ENCODE measurements at places on chromosomes 12 and 14. TPM values are rescaled to one million over a fixed set of nuclear protein-coding genes. Genes with fewer than 3 reads are reported as not detected.

Gene CMA1
- not detected for total RNA-seq

Gene ZC3H10
- 9.2 TPM for total RNA-seq

Gene RASSF9
- 5.0 TPM for total RNA-seq

Gene TAS2R9
- 0.56 TPM for total RNA-seq

Gene ASCL1
- total RNA-seq: not detected

Gene UNC79
- 0.69 TPM for total RNA-seq

Gene PRB2
- not detected for total RNA-seq

Gene VSX2
- not detected for total RNA-seq

Gene HIGD1C
- not detected for total RNA-seq

Gene PRR13
- total RNA-seq: 76.2 TPM

Gene KCNH3
- 2.5 TPM for total RNA-seq

Gene KRT2
- total RNA-seq: not detected

Gene AMDHD1
- 0.47 TPM for total RNA-seq

Gene PDZRN4
- total RNA-seq: 1.4 TPM

Gene SERPINA3
- total RNA-seq: 0.29 TPM

GRCh38 chr12:116429826-116430360 lies 129.3 kb upstream of the MAP1LC3B2 start:
- no peak for DNase-seq

DNA sequence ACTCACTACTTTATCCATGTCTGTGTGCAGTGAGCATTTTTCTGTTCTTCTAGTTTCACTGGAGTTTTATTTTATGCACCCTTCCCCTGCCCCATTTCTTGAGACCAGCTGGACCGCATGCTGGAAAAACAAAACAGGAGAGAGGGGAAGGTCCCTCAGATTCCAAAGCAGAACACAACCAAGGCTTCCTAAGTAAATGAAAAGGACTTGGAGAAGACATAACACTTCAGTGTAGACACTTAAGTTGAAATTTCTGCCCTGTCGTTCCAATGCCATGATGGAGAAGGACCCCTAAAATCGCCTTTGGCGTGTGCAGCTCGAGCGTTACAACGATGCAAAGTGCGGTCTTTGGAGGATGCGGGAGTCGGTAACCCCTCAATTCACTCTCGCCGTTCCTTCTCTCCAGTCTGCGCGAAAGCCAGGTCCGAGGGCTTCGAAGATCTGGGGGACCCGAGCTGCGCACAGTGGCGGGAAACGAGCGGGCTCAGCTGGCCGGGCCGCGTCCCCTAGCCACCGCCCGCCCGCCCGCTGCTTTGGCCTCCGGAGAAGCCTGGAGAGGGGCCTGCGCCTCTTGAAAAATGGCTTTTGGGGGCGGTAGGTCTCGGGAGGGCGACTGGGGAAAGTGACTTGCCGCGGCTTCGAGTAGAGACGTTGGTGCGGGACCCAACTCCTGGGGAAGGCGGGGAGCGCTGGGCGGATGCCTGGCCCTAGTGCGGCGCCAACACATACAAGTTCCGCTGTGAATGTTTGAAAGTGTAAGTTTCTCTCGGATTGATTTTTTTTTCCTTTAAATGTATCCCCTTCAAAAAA lies 11.2 kb upstream of the HOXC13 start:
- DNase-seq: no peak

DNA sequence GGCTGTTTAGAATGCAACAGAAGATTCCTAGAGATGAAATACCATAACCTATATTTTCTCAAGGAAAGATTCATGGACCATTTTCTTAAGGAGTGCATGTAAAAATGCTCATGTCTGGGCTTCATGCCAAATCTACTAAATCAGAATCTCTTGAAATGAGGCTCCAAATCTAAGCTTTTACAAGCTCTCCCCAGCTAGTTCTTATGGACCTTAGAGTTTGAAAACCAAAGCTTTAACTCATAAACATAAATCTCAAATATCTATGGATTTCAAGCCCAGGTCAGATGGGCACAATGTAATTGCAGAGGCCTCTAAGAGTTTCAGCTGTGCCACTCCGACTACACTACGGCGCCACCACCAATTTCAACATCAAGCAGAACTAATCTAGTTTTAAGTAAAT lies 117.3 kb upstream of the CAND1 start:
- DNase-seq: no peak

DNA sequence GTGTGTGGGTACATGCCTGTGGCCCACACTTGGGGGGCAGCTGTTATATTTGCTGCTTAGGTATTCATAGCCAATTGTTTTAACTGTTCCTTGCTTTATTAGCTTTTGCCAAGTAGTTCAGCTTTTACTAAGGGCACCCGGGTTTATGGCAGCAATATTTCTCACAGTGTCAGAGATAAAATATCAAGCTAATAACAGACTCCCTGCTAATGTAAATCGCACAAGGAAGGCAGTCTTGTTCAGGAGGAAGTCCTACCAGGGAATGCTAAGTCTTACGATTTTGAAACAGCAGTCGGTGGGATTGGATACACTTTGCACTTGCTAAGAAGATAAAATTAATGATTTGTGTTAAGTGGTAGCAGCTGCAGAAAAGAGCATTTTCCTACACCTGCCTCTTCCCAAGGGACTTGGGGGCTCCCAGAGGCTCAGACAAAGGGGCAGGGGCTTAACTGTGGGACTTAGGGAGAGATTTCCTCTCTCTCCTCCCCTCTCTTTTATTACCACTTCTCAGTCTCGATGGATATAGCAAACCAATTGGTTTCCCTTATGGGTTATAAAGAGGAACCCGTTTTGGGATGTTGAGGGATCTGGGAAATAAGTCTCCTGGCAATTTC lies 175.1 kb downstream of the NRXN3 start:
- DNase-seq: no peak

DNA sequence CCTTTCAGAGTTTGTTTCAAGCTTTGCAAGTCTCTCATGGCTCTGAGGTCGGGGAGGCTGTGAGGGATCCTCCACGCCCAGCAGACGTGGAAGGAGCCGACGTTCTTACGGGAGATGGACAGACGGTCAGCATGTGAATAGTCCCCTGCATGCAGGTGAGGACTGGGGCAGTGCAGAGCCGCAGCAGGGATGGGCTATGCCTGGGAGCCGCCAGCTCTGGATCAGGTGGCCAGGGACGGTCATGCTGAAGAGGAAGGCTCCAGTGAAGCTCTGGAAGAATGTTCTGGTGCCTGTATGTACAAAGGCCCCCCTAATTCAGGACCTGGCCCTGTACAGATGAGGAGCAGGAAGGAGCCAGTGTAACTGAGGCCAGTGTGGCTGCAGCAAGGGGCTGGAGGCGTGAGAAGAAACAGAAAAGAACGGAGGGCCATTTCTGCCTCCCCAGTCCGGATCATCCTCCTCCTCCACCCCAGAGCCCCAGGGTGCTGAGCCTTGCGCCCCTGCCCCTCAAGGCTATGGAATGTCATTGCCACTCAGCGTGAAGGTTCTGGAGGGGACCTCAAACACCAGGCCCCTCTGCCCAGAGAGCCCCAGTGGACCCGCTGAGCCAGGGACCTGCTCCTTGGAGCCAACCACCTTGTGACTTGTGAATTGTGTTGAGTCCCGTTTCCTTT lies 96.8 kb upstream of the DIO3 start:
- DNase-seq: peak; percentile 27

GRCh38 chr12:121773011-121773777 lies 20.3 kb downstream of the RHOF start:
- DNase-seq: peak; percentile 76

- no peak for DNase-seq
Measured at GRCh38 chr14:91521061-91521640, 11.0 kb upstream of the PPP4R3A start.

DNA sequence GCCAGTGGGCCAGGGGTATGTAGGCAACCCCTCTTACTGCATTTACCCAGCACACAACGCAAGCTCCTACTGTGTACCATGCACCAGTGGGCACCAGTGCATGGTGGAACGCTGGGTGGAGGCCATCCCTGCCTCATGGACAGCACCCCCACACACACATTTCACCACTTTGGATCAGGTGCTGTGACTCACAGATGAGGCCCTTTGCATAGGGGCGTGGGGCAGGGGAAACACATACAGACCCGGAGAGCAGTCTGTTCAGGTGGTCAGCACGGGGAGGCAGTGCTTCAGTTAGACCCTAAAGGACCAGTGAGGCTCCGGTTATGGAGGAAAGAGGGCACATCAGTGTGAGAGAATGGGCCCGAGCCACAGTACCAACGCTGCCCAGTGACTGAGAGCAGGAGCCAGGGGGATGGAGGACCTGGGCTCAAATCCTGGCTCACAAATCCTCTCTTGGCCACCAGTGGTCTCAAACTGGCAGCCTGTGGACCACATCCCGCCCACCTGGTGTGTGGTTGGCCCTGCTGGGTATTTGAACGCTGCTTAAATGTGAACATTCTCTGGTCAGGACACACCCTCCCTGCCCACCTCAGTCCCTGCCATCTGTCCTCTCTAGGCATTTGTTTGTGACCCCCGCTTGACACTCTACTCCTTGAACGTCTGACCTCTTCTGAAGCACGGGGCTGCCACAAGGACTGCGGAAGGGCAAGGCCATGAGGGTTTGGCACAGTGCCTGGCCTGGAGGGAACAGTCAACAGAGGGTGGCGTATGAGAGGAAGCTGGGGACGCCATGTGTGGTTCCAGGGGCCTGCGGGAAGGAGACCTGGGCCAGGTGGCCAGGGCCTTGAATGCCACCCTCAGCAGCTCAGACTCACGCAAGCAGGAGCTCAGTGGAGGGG lies 46.7 kb downstream of the FAM222A start:
- no peak for DNase-seq

DNA sequence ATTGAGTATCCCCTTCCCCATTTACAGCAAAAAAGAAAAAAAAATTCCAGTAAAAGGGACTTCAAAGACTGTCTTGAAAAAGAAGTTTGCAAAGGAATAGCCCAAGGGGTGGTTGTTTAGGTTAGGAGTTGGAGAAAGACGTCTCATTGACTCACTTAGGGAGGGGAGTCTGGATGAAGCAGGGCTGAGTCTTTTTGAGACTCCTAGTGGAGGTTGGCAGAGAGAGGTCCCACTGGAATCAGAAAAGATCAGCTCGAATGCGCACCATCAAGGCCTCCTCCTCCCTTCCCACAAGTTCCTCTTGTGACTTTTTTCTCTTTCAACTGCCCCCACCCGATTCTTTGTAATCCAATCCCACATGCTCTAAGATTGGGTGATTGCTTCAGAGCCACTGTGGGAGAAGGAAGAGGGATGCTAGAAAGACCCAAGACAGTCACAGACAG lies 1.9 kb downstream of the ARHGEF40 start:
- no peak for DNase-seq

DNA sequence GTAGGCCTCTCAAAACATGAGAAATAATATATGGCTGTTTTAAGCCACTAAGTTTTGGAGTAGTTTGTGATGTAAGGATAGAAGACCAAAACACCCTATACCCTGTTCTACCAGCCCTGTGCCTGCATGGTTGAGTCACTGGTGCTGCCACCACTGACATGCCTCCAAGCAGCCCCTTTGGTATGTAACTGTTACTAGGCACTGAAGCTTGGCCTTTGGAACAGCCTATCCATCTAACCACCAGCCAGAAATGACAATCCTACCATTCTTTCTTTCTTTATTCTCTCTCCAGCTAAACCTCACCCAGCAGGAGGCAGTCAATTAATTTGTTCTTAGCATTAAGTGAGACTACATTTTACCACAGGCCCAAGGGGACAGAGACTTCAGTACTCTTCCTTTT lies 240.3 kb downstream of the MSRB3 start:
- no peak for DNase-seq

DNA sequence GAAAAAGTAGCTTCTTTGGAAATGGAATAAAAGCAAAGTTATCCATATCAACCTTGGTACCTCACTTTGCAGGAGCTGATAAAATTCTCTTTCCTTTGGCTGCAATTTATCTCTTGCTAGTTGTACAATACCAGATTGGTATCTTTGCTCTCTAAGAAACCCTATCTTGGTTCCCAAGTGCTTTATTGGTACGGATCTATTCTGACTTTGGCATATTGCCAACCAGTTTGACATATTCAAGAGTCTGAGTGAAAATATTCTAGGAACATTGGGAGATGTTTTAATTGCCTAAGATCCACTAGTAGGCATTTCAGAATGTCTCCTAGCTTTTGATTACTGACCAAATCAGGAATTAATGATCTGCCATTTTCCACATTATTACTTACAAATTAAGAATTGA lies 167.2 kb upstream of the ATP2B1 start:
- no peak for DNase-seq

- no peak for DNase-seq
Measured at GRCh38 chr14:39233680-39234326, at the start of gene MIA2. Gene MIA2 (plus strand): TSS chr14:39233915. CDS start chr14:39234115, 200 bp downstream.

DNA sequence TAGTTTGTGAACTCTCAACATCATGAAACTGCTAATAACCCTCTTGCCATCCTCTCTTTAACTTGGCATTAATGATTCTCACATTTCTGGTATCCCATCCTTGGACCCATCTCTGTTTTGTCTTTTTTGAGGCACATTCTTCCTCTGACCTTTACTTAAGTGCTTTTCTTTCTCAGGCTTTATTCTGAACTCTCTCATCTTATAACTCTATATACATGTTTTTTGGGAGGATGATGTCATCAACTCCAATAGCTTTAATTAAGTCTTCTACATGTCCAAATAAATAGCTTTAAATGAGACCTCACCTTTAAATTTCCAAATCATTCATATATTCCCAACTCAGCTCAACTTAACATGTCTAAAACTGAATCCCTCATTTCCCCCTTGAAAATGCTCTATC lies 88.4 kb downstream of the PPFIA2 start:
- DNase-seq: no peak

GRCh38 chr12:31991815-31992214 lies 32.6 kb downstream of the RESF1 start:
- DNase-seq: no peak

GRCh38 chr12:116265351-116266147 lies 11.9 kb downstream of the MED13L start:
- no peak for DNase-seq

GRCh38 chr12:20696181-20696905 lies 1.2 kb downstream of the SLCO1C1 start:
- no peak for DNase-seq

DNA sequence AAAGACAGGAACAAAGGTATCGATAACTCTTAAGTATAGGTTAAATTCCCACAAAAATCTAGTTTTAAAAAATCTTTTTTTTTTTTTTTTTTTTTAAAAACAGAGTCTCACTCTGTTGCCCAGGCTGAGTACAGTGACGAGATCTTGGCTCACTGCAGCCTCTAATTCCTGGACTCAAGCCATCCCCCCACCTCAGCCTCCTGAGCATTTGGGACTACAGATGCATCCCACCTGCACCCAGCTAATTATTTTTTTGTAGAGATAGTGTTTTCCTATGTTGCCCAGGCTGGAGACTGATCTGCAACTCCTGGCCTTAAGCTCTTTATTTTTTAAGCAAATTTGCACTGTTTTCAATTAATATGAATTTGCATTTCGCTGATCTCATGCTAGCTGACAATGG lies 9.8 kb downstream of the PSEN1 start:
- DNase-seq: no peak

DNA sequence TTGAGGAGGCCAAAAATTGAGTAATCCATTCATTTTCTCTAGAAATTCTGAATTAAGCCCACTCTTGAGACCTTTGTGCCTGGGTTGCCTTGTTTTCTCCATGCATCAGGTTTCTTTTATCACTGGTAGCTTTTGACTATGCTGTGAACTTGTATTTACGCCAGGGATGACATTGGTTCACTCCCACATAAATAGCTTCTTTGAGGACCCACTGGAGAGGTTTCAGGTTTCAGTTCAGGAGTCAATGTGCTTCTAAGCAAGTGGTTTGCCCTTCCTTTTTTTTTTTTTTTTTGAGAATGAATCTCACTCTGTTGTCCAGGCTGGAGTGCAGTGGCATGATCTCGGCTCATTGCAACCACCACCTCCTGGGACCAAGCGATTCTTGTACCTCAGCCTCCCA lies 10.2 kb upstream of the SLC17A8 start:
- no peak for DNase-seq
